Stimulated activated CD8-positive, alpha-beta memory T cell treated with anti-CD3 and anti-CD28 coated beads, Interleukin-4, amount 100 ng/mL, for 24 hours (primary cell): ENCODE measurements at places on chromosomes 16 and 17.

DNA sequence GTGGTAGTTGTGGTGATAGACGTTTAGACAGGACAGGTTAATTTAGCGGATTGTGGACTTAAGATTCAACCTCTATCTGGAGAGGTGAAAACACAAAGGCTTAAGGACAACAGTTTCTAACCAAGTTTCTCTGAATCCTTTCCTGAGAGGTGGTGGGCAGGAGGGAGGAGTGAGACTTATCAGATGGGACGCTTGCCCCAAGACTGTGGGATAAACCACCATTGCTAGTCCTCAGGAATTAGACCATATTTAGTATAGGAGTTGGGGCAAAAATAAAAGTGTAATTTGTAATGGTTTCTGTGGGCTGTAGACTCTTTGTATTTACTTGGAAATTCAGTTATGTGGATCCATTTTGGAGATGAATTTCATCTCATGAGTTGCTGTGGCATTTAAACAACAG lies 6.6 kb downstream of the PDP2 start:
- DNase-seq: no peak

- DNase-seq: no peak
These were observed 31.3 kb upstream of the KRT17 start for GRCh38 chr17:41655611-41656111.

DNA sequence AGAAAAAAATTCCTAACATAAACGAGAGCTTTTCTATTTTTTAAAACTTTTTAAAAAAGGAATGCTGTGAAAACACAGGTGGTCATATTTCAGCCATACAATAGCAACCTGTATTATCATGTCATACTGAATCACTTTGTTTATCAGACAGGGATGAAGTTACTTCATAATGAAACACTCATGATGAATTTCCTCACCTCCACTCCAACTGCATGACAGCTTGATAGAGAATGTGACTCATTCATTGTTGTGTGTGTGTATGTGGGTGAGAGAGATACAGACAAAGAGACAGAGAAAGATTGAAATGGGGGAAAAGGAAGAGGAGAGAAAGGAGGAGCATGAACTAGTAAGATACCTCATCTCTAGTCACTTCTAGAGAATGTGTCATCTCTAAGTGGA lies 109.0 kb downstream of the SYCE1L start:
- DNase-seq: no peak

- DNase-seq: no peak
These were observed 54.0 kb downstream of the ERN1 start for GRCh38 chr17:64075913-64076312.

GRCh38 chr16:48734220-48734619 lies 124.2 kb upstream of the N4BP1 start:
- no peak for DNase-seq

GRCh38 chr17:44350733-44351226 lies 5.7 kb downstream of the GRN start:
- DNase-seq: peak; percentile 60

- no peak for DNase-seq
These were observed 23.1 kb upstream of the ITGAX start for GRCh38 chr16:31331807-31332301.

DNA sequence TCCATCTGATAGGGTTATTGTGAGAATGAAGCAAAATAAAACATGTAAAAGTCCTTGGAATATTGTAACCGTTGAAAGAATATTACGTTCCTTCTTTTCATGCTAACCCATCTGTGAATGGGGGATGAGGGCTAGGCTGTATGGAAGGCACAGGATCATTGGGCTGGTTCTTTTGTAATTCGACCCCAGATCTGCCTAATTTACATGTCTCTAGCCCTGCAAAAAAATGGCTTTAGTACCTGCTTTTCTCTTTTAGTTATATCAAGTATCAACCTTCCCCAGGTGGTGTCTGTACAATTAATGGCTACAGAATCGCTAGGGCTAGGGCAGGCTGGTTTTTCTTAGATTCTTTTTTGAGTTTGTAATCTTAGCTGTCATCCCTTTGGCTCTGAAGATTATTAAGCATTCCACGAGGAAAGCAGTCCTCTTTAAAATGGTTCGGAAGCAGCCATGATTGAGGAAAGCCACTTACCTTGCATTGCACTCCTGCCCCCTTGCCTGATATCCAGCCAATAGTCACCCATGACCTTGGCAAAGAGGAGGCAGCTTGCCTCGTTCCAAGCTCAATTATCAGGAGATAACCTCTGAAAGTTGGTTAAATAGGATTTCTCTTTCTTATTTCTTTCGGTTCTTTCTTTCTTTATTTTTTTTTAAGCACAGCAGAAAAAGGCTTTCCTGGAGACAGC lies 153.9 kb upstream of the ZKSCAN2 start:
- no peak for DNase-seq

GRCh38 chr17:67469208-67469980 lies 92.3 kb downstream of the PITPNC1 start:
- no peak for DNase-seq

- no peak for DNase-seq
These were observed 217.6 kb upstream of the CA10 start for GRCh38 chr17:52376137-52376536.

DNA sequence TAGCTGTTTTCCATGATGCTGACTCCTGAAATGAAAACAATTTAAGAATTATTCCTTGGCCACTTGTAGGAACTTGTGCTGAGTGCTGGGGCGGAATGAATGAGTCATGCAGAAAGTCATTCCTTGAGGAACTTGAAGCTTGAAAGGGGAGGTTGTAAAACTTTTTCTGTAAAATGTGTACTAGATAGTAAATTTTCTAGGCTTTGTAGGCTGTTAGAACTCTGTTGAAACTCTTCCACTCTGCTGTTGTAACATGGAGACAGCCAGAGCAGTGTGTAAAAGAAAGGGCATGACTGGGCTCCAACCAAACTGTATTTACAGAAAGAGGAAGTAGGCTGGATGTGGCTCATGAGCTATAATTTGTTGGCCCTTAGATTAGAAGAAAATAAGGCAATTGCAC lies 46.1 kb downstream of the ABCA8 start:
- DNase-seq: no peak

GRCh38 chr17:34241062-34241461 lies 14.0 kb upstream of the CCL2 start:
- no peak for DNase-seq

DNA sequence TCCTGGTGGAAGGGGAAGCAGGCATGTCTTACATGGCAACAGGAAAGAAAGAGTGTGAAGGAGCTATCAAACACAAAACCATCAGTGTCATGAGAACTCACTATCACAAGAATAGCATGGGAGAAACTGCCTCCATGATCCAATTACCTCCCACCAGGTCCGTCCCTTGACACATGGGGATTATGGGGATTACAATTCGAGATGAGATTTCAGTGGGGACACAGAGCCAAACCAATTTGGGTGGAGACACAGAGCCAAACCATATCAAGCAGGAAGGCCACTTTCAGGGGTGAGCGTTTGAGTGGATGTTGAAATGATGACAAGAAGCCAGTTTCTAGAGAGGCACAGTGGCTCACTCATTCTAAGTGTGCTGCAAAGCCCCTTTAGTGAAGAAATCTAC lies 143.8 kb downstream of the CPPED1 start:
- DNase-seq: no peak

GRCh38 chr17:801660-802059 lies 19.5 kb downstream of the MRM3 start:
- DNase-seq: no peak

DNA sequence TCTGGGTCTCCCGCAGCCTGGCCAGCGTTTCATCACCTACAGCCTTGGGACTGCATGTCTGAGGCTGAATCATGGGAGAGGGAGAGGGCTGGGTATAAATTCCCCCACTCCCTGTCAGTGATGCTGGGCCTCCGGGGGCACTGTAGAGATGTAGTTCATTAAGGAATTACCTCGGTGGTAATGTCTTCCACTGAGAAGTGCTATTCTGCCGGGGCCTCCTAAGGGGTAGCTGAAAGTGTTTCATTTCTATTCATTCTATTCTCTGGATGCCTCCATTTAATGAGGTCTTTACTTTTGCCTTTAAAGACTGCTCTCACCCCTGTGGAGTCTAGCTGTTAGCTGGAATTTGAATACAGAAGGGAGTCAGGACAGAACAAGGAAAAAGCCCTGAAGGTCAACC lies 116.4 kb upstream of the HS3ST4 start:
- DNase-seq: no peak

GRCh38 chr17:8849311-8850041 lies 18.0 kb downstream of the PIK3R6 start:
- no peak for DNase-seq

- DNase-seq: no peak
These were observed 195.9 kb upstream of the PMFBP1 start for GRCh38 chr16:72367851-72368250.

DNA sequence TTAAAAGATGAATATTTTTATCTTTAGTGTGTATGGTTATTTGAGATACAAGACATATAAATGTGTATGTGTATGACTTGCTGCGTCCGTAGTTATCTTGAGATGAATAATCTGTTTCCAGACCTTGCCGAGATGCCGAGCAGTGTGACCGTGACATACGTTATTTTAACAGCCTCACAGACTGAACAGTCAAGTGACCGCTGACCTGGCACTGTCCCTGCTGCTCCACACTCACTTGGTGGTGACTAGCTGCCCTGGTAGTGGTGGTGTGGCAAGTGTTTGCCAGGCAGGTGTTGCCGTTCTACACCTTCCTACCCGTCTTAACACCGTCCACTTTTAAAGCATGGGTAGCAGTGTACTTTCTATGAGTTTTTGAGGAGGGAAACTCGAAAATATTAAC lies 5.0 kb downstream of the ZC3H18 start:
- DNase-seq: no peak

DNA sequence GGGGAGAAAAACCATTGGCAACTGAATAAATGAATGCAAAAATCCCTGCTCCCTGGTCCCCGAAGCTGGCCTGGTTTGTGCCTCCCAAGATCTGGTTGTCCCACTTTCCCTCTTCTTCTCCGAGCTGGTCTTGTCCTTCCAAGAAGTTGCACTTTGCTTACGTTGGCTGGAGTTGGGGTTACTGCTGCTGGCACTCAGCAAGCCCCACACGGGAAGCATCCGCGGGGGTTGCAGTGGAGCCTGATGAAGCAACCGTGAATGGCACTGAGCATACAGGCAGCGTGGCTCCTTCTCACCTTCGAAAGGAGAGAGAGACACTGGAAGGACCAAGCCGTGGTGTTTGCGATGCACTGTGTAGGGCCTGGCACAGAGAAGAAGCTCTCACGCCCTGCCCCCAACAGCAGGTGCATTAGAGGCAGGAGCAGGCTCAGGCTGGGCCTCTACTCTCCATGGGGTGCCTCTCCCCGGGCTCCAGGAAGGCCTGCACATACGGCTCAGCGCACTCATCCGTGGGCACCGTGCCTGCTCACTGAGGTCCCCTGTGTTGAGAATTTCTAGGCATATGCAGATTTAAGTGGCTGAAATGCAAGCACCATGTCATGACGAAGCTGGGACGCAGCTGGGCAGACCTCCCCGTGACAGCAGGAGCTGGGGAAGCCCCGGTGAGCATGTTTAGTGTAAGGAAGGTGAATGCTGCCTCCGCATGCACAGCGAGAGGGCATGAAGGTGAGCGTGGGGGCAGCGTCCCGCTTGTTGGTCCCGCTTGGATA lies 12.1 kb downstream of the CA5A start:
- no peak for DNase-seq

DNA sequence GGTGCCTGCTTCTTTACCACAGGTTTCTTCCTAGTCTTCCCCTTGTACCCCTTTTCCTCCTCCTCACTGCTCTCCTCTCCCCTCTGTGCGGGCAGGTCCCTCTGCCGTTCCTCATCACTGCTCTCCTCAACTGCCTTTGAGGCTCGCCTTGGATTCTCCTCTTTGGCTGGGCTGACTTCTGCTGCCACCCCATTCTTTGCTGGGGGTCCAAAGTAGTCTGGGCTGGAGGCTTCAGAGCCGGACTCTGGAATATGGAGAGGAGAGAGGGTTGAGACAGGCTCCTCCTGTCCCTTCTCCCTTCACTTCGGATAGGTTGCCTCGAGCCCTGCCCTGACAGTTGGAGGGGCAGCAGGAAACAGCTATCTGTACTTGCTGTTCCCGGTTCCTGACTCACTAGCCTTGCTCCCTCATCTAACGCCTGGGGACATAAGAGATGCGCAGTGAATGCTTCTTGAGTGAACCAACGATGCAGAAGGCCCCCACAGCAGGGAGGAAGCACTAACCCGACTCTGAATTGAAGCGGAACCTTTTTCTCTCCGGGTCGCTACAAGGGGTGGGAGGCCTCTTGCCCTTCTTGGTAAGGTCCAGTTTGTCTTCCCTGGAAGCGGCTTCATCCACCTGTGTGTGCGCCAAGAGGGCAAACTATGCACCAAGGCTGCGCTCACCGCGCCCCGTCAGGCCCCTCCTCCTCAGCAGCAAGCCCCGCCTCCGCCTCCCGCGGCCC lies 655 bp downstream of the HIRIP3 start:
- peak; percentile 63 for DNase-seq

GRCh38 chr17:44599298-44600175 lies 42.3 kb downstream of the FZD2 start:
- no peak for DNase-seq
